ENCODE measurements at places on chromosomes 6 and 20.

GRCh38 chr6:34950849-34951248 lies 61.8 kb downstream of the ANKS1A start:
- DNase-seq: no peak

GRCh38 chr20:7392542-7393206 lies 547.6 kb downstream of the HAO1 start:
- DNase-seq: no peak

DNA sequence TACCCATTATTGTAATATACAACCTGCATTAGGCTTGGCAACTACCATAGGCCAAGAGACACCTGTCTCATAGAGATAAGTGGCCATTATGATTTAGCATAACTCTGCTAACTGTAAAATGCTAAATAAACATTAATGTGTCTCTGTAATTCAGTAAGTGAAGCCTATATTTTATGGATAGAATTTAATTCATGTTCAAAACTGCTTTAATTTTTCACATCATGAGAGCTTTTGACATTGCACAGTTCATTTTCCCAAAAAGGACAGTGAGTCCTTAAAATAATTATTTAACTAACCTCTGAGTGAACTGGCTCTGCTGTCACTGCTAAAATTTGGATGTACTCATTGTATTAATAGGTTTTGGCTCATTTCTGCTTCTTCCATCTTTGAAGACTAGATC lies 41.4 kb upstream of the TMX4 start:
- no peak for DNase-seq

DNA sequence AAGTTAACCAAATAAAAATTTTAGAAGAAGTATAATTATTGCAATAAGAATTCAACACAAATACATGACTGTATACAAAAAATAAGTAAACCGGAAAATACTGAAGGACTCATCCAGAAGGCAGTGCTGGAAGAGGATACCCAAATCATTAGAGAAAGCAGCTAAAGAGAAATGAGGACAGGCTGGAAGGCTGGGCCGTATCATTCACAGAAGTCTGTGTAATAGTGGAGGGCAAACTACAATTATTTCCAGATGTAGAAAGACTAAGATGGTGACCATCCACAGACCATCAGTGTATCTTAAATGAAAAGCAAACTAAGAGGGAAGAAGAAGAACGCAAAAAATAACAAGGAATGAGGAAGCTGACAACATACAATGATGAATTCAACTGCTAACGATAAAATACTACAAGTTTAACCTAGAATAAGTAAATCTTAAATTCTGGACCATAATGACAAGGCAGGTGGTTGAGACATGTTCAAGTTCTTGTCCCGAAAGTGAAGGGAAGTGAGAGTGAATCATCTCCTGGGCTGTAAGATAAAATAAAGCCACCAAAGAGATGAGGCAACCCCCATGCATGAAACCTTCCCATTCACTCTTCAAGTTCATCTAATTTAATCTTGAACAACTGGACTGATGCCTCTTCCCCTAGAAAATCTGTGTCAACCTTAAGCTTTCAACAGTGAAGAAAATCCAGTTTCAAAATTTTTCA lies 71.5 kb downstream of the SLC23A2 start:
- DNase-seq: no peak

GRCh38 chr6:119453242-119454200 lies 104.0 kb upstream of the MAN1A1 start:
- no peak for DNase-seq

DNA sequence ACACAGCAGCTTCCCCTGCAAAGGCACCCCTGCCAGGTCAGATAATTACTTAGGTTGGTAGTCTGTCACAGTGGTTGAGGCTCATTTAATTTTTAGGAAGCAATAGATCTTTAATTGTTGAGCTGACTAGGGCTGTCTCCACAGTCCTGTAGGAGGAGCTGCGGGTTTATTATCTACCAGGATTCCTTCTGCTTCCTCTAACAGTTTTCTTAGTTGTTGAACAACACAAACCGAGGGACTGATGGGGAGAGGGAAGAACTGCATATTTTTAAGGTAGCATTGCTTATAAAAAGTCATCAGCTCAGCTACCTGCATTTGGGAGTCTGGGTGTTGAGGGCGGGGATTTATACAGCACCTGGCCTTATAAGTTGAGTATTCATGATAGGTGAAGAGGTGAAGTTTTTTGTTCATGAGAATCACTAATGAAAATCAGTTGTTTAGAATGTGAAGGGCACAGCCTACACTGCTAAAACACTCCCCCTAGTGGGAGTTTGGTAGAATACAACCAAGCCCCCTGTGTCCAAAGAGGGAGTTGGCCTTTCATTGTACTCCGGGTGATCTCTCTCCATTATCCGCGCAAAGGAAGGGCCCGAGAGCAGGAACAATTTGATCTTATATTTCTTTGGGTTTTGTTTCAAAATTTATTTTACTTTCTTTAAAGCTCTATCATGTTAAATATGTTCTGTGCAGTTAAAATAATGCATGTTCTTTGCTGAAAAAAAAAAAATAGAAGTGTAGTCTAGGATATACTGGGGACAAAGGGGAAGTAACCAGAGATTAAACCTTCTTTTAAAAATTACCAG lies 69.6 kb downstream of the SSR1 start:
- DNase-seq: no peak

DNA sequence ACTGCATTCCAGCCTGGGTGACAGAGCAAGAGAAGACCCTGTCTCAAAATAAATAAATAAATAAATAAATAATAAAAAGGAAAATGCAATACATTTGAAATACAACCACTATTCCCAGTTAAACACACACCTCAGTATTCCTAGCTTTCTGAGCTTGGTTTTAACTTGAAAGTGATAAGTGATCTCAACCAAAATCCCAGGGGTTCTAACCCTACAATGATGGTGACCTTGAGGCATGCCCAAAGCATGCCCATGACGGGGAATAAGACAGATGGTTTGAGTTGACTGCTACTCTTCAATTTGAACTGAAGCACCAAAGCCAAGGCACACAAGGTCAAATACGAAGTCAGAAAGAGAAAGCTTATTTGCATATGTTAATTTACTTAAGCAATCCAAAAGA lies 96.9 kb downstream of the ZFP64 start:
- no peak for DNase-seq

DNA sequence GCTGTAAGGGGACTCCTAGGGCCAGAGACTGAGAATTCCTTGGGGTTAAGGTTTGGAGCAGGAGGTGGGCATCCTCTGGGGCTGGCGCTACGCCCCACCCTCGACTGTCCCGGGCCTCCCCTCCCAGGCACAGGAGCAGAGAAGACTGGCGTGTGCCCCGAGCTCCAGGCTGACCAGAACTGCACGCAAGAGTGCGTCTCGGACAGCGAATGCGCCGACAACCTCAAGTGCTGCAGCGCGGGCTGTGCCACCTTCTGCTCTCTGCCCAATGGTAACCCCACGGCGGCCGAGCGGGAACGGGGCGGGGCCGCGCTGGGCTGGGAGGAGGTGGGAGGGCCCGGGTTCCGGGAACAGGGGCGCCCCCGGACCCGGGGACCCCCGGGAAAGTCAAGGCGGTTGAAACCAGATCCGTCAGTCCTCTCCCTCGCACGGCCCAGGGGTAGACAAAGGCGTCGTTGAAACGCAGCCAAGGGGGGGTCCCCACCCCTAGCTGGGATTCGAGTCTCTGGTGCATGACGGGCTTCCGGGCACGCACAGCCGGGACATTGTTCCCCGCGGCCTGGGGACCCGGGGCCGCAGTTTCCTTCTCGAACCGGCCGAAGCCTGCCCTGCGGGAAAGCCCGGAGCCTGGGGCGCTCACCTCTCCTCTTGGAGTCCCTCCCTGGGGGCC lies 844 bp downstream of the WFDC2 start:
- no peak for DNase-seq

DNA sequence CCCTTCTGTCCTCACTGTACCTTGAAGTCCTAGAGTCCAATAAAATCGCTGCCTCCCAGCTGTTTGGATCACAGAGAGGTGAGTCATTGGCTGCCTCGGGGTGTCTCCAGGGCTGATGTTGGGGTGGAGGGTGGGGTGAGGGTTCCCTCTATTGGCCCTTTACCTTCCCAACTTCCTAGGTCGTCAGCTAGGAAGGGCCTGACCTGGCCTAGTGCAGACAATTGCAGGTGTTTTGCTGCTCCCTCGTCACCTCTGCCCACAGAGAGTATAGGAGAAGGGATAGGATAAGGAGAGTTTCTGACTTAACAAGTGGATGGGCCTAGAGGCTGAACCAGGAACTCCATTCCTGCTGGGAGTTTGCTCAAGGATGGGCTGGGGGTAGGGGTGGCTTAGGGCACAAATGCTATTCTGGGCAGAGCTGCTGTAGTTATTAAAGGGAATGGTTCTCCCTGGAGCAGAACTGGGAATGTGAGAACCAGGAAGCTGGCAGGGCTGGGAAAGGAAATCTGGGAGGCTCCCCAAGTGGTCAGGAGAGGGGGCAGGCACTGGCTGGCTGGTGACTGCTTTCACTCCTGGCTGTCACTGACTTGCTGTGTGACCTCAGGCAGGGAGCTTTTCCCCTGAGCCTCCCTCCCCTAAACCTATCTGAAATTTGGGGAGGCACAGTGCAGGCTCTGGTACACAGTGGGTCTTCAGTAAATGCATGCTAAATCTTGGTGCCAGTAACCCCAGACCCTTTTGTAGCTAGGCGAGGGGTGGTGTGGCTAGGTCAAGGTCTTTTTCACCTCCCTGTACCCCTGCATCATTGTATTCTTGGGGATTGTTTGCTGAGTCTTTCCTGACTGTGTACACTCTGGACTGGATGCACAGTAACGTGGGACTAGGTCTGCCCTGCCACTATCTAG lies 1.5 kb downstream of the TP53INP2 start:
- DNase-seq: no peak

GRCh38 chr6:155366325-155366724 lies 52.0 kb upstream of the TFB1M start:
- no peak for DNase-seq

- DNase-seq: no peak
Measured at GRCh38 chr20:33808388-33808787, 2.8 kb upstream of the CHMP4B start.

DNA sequence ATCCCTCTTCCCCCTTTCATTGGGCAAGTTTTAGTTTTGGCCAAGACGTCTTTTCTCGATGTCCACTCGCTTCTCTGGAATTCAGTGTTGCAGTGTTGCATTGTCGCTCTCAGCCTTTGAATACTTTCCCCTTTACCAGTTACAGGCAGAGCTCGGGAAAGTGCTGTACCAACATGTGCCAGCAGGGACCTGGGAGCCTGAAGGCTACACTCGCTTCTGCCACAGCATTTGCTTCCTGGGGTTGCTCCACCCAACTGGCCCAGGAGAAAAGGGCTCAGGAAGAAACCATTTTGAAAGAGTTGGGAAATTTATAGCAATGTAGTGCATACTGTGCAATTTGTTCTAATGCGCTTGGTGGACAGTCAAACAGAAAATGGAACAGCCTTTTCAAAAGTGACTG lies 78.6 kb downstream of the LINC00237 start:
- no peak for DNase-seq

All from GOT3 (cell line).